ENCODE measurements at places on chromosomes 3 and 15. TPM values are rescaled to one million over a fixed set of nuclear protein-coding genes. Genes with fewer than 3 reads are reported as not detected.

- DNase-seq: no peak
These were observed 22.5 kb upstream of the NANOGP8 start for GRCh38 chr15:35107561-35107960.

ATP13A5 gene
- not detected for total RNA-seq

SUCNR1 gene
- total RNA-seq: 1.4 TPM

DNA sequence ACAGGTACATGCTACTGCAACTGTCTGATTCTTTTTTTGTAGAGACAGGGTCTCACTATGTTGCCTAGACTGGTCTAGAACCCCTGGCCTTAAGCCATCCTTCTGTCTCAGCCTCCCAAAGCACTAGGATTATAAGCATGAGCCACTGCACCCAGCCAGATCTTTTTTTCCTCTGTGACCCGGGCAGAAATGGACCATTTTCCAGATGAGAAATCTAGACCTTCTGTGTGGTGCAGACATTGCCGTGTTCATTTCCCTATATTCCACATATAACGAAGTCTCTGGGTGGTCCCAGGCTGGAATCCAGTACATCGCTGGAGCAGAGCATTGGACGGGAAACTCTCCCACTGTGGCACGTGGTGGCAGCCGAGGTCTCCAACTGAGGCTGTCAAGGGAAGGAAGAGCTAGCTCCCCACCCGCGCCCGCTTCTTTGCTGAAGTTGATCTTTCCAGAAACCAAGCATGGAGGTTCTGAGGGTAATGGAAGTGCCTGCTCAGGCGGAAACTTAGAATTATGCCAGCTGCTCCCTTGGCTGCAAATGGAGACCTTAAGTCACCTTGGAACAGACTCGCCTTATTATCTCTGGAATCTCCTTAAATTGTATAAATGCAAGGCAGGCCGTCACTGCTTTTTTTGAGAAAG, 23.1 kb upstream of the TXNRD3 start:
- no peak for DNase-seq

DNA sequence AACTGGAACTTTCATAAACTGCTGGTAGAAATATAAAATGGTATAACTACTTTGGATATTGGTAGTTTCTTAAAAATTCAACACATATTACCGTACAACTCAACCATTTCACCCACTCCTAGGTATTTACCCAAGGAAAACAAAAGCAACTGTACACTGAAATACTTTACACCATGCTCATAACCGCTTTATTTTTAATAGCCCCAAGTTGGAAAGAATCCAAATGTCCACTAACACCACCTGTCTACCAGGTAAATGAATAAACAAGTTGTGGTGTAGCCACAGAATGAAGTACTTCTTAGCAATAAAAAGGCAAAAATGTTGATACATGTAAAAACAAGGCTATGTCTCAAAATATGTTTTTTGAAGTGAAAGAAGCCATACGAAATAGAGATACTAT, 215.9 kb upstream of the PEX5L start:
- no peak for DNase-seq

KLHL25 gene
- total RNA-seq: 6.4 TPM

DNA sequence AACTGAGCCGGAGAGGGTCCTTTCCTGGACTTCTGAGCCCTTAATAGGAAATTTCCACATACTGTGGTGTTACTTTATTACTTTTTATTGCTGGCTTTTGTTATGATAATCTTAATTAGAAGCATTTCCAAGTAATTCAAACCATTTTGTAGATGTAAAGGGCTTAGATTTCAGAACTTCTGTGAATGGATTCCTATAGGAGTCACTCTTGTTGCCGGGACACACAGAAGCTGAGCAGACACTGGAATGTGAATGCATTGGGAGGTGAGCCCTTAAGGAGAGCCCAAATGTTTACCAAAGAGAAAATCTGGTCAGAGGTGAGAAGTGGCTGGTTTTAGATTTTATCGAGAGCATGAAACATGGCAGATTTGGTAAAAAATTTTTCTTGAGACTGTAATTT, 87.4 kb downstream of the FNDC3B start:
- no peak for DNase-seq

DNA sequence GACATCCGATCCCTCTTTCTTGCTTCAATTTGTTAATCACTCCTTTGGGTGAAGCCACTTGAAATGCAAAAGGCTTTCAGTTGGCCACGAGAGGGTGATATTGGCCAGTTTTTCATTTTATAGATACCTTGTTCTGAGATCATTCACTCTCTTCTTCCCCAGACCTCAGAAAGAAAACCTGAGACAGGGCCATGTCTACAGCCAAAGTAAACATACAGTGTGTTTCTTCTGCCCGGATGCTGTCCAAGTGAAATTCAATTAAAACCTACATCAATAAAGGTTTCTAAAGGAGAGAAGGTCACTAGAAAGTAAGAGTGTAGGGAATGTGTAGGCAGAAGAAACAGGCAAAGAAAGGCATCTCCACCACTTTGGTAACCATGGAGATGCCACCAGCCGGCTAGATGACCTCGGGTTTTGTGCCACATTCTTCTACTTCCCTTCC, 39.5 kb upstream of the FMN1 start:
- no peak for DNase-seq
